ENCODE measurements at places on chromosomes 16 and 17.

DNA sequence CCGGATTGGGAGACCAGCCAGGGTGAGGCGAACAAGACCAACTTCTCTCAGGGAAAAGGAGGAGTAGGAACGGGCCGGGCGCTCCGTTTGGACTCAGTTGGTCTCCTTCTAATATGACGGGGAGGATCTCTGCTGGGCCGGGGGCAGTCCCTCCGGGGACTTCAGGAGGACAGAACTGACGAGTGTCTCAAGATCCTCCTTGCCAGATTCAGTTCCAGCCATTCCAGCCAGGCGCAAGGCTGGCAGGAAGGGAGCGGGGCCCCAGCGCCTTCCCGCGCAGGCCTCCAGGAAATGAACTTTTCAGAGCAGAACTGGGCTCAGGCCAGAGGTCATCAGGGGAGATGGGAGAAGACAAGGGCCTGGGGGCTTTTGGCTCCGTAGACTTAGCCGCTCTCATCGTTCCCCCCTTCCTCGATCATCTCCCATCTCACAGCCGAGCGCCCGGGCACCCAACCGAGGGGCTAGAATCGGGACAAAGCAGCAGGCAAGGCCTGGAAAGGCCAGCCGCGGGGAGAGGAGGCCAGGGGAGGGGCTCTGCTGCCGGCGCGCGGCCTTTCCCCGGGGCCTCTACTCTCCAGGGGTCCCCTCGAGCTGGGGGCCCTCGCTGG lies 1.6 kb downstream of the ZNF423 start:
- DNase-seq = no peak

DNA sequence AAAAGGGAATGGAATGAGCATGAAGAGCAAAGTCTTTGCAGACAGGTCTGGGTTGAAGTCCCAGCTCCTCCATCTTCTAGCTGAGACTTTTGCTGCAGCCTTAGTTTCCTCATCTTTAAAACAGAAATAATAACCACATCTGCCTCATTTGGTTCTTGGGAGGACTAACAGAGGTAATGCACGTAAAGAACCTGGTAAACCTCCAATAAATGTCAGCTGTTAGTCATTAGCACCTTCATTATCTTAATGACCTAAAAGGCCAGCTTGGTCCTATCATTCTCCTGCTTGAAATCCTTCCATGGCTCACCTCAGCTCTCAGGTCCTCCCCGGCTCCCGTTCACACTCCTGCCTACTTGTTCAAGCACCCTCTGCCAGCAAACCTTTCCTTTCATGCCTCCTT lies 51.8 kb downstream of the SKAP1 start:
- no peak for DNase-seq

GRCh38 chr16:57998992-57999365 lies 1.5 kb downstream of the ZNF319 start:
- no peak for DNase-seq

DNA sequence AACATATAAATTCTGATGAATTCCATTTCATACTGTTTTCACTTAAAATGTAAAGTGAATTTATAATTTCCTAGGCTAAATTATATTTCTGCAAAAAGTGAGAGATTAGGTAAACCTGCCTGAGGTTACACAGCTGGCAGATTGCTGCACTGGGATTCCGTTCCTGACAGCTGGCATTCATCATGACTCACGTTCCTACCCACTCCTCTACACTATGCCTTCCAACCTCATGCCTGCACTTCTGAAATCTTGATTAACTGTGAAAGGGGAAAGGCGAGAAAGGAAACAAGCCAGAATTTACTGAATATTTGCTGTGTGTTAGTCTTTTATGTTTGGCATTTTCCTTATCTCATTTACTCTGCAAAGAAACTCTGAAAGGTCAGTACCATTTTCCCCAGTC lies 73.3 kb upstream of the MON1B start:
- no peak for DNase-seq

DNA sequence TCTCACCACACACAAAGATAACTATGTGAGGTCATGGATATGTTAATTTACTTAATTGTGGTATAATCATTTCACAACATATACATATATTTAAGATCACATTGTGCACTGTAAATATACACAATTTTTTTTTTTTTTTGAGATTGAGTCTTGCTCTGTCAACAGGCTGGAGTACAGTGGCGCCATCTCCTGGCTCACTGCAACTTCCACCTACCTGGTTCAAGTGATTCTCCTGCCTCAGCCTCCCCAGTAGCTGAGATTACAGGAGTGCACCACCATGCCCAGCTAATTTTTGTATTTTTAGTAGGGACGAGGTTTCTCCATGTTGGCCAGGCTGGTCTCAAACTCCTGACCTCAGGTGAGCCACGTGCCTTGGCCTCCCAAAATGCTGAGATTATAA lies 11.5 kb upstream of the PRSS54 start:
- DNase-seq = no peak

GRCh38 chr16:51151961-51152663 lies 1.0 kb upstream of the SALL1 start:
- DNase-seq = no peak

- DNase-seq = no peak
Observed at GRCh38 chr16:23539984-23540816, 16.9 kb downstream of the EARS2 start.

DNA sequence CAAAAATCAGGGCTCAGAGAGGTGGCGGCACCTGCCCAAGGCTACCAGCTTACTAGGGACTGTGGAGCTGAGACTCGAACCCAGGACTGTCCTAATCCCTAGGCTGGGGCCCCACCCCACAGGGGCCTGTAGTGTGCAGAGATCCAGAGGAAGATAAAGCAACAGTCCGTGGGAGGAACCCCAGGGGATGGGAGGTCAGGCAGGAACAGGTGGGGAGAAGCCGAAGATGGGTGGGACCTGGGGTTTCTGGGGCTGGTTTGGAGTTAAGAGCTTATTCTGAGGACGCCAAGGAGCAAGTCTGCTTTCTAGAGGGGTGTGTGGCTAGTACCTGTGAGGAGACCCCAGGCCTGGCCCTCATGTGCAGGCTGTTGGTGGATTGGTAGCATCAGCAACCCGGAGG lies 14.9 kb downstream of the C16orf74 start:
- DNase-seq = no peak

DNA sequence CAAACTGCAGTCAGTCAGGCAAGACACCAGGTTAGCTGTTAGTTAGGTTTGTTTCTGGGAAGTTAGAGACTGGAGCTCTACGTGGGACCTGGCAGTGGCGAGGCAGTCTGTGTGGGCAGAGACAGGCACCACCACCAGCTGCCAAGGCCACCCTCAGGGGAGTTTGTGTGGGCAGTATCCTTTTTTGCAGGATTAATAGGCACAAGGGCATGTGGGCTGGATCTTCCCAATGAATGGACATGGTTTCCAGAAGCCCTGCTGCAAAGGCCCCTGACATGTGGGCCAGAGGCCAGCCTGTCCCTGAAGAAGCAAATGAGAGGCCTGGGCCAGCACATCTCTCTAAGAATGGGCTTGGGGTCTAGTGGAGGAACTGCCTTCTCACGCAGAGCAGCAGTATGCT lies 19.2 kb upstream of the SREBF1 start:
- no peak for DNase-seq

DNA sequence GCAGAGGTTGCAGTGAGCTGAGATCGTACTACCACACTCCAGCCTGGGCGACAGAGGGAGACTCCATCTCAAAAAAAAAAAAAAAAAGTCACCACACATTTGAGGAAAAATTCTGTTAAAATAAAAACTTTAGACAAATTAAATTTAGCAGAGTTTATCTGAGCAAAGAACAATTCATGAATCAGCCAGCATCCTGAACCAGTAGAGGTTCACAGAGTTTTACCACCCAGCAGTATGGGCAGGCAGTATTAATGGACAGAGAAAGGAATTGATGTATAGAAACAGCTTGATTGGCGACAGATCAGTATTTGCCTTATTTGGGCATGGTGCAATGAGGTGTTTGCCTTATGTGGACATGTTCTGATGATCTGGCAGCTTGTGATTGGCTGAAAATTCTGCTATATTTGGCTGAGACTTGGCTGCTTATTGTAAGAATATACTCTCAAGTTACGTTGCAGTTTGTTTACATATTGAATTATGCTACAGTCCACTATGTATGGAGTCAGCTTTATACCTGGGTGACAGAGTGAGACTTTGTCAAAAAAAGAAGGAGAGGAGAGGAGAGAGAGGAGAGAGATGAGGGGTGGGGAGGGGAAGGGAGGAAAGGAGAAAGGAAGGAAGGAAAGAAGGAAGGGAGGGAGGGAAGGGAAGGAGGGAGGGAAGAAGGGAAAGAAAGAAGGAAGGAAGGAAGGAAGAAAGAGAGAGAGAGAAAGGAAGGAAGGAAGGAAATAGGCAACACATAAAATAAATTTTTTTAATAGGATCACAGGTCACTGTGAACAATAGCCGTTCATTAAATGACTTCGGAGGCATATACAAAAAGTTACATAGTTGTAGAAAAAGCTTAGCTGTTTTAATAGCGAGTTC lies 14.6 kb downstream of the ABCC3 start:
- no peak for DNase-seq

DNA sequence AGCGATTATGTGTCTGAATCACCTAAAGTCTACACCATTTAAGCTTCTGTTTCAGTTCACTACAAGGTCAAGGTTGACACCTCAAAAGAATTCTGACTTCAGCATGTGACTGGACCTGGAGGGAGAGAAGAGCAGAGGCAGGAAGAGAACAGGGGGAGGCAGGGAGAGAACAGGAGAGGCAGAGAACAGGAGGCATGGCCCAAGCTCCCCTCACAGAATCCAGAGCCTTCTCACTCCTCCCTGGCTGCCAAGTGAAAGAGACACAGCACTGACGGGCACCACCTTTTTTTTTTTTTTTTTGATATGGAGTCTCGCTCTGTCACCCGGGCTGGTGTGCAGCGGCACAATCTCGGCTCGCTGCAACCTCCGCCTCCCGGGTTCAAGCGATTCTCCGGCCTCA lies 11.4 kb downstream of the GGA2 start:
- no peak for DNase-seq

GRCh38 chr16:67104061-67104460 lies 5.7 kb upstream of the PHAF1 start:
- no peak for DNase-seq

GRCh38 chr16:58021661-58022551 lies 3.6 kb upstream of the MMP15 start:
- DNase-seq = no peak

- peak; percentile 88 for DNase-seq
Observed at GRCh38 chr17:78341559-78342448, 18.1 kb downstream of the SOCS3 start.

- no peak for DNase-seq
Observed at GRCh38 chr16:10631886-10632285, 51.5 kb upstream of the EMP2 start.

- DNase-seq = peak; percentile 94
Observed at GRCh38 chr16:75555213-75555706, 792 bp downstream of the TMEM231 start.

GRCh38 chr17:8481089-8481488 lies 45.4 kb downstream of the NDEL1 start:
- no peak for DNase-seq

GRCh38 chr17:43543300-43543699 lies 2.8 kb downstream of the ETV4 start:
- no peak for DNase-seq

GRCh38 chr17:41812381-41813151 lies at the start of gene FKBP10:
Gene FKBP10 (plus strand): TSS chr17:41813004. CDS start chr17:41813035, 31 bp downstream.
- DNase-seq = peak; percentile 92

GRCh38 chr16:89618109-89618998 lies 4.9 kb downstream of the DPEP1 start:
- DNase-seq = no peak

DNA sequence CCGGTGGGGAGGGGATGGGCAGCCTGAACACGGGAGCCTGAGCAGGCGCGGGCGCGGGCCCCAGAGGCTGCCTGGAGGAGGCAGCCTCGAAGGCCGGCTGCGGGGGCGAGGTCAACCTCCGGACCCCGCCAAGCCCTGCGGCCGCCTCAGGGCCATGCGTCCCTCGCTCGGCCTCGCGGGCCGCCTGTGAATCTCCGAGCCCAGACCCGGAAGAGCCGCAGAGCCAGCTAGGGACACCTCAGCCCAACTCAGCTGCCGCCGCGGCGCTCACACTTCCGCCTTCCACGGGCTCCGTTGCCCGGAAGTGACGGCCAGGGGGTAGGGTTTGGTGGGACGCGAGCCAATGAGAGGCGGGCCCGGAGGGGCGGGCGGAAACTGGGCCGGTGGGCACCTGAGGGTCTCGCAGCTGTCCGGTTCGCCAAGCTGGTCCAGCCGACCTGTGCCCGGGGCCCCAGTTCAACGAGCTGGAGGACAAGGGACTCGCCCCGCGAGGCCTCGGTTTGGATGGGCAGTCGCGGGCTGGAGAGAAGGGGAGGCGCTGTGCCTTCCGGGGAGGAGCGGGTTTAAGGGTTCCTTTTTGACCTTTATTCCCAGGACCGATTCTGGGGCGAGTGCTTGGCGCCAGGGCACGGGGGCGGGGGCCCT lies at the start of gene SLC38A10:
Gene SLC38A10 (minus strand): TSS at position 277 of the 645 bp plus-strand sequence. CDS start 386 bp downstream, outside the sequence.
- DNase-seq = peak; percentile 94

- no peak for DNase-seq
Observed at GRCh38 chr17:36657763-36658490, 56.5 kb downstream of the MRM1 start.

GRCh38 chr17:70166615-70167014 lies 2.7 kb upstream of the KCNJ2 start:
- no peak for DNase-seq

DNA sequence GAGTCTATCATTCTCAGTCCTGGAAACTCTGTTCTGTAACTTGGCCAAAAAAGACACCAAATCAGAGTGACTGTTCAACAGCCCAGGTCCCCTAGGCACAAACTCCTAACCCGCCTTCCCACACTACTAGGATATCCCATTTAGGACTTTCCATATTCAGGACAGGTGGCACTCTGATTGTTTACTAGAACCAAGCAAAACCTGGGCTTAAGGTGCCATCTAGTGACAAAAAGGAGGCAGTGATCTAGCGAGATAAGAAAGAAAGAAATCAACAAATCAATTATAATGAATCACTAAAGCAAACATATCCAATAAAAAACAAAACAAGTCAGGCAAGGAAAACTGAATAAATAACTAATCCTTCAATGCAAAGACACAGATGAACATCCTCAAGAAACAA lies 203.9 kb downstream of the CEP112 start:
- DNase-seq = no peak

GRCh38 chr16:68033101-68033500 lies 10.0 kb downstream of the DUS2 start:
- no peak for DNase-seq

DNA sequence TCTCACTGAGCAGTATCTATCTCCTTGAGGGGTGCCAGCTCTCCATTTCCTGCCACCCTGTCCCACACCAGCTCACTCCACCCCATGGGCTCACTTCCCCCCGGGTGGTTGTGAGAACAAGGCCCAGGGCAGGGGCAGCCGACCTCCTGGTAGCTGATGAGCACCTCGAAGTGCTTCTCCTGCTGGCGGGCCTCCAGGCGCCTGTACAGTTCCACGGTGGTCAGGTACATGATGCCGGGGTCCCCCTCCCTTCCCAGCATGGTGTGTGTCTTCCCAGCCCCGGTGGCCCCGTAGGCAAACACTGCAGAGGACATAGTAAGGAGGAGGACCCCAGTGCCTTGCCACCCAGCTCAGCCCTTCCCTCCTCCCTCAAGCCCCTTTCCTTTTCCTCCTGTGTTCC lies 12.5 kb downstream of the KIF18B start:
- no peak for DNase-seq
